ENCODE measurements at places on chromosomes 1 and 21. TPM values are rescaled to one million over a fixed set of nuclear protein-coding genes. Genes with fewer than 3 reads are reported as not detected.

The VPS26C gene
- 34.0 TPM for polyA plus RNA-seq

The TCEANC2 gene
- polyA plus RNA-seq, result 11.9 TPM

The RGS4 gene
- polyA plus RNA-seq, result 3.9 TPM

The CIART gene
- polyA plus RNA-seq, result 7.4 TPM

Measured in right lung (tissue), 10 donors.